ENCODE measurements at places on chromosomes 6 and 20. TPM values are rescaled to one million over a fixed set of nuclear protein-coding genes. Genes with fewer than 3 reads are reported as not detected.

C6orf58 gene
- 1.0 TPM for total RNA-seq

MEP1A gene
- not detected for total RNA-seq

OR2B6 gene
- not detected for total RNA-seq

LGSN gene
- total RNA-seq: 0.10 TPM

CLDN20 gene
- not detected for total RNA-seq

MROH8 gene
- total RNA-seq: 1.2 TPM

PRR18 gene
- not detected for total RNA-seq

PEX7 gene
- total RNA-seq: 15.2 TPM

Data from renal cortical epithelial cell (primary cell).